Stimulated activated CD4-positive, alpha-beta T cell treated with anti-CD3 and anti-CD28 coated beads, Interleukin-2, amount 100 ng/mL, for 4 hours (primary cell): ENCODE measurements at places on chromosomes 1 and 21.

- DNase-seq = no peak
Observed at GRCh38 chr1:81650776-81651175, 150.0 kb upstream of the ADGRL2 start.

DNA sequence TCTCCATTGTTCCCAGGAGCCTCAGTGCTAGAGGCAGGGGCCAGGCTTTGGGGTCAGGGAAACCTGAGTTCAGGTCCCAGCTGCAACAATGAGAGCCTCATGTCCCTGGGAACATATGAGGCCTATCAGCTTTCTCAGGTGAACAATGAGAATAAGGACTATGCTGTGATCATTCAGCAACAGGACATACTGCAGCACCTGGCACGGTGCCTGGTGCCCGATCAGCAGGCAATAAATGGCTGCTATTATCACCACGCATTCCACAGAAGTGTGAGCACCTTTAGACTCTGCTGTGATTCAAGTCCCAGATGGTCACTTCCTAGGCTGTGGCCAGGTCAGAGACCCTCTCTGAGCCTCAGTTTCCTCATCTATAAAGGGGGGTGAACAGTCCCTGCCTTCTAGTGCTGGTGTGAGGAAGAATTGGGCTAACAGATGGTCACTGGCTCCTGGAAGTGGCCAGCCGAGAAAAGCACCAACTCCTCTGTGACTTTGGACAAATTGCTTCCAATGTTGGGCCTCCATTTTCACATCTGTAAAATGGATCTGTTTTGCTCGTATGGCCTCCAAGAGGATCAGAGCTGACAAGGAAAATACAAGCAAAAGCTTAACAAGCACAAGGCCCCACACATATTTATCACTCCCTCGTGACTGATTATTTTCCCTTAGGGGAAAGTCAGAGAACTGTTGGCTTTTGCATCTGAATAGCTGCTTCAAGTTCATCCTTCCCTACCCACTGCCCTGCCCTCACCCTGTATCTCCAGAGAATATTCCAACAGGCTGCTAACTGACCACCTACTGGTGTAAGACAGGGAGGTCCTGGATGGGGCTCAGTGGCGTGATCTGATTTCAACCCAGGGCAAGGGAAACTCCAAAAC, 1.1 kb downstream of the SLC5A9 start:
- no peak for DNase-seq

GRCh38 chr1:39472826-39473225, 18.6 kb upstream of the BMP8A start:
- no peak for DNase-seq

- no peak for DNase-seq
Observed at GRCh38 chr1:183110326-183110880, 75.7 kb upstream of the LAMC2 start.

- DNase-seq = no peak
Observed at GRCh38 chr1:26960625-26960966, 328 bp upstream of the KDF1 start.

- DNase-seq = no peak
Observed at GRCh38 chr1:196685506-196685905, 33.7 kb downstream of the CFH start.

- no peak for DNase-seq
Observed at GRCh38 chr1:237709355-237709754, 181.4 kb downstream of the ZP4 start.

- DNase-seq = no peak
Observed at GRCh38 chr1:155012026-155012546, 9.5 kb downstream of the ZBTB7B start.

- no peak for DNase-seq
Observed at GRCh38 chr1:65762081-65762862, 30.4 kb upstream of the PDE4B start.
